ENCODE measurements at places on chromosomes 2 and 18. TPM values are rescaled to one million over a fixed set of nuclear protein-coding genes. Genes with fewer than 3 reads are reported as not detected.

- DNase-seq: no peak
Measured at GRCh38 chr2:24498121-24498520, 7.1 kb downstream of the NCOA1 start.

GRCh38 chr2:24021122-24021998 is 11.5 kb downstream of the MFSD2B start:
- no peak for DNase-seq

- DNase-seq: no peak
Measured at GRCh38 chr2:139162957-139163356, 382.8 kb upstream of the NXPH2 start.

- no peak for DNase-seq
Measured at GRCh38 chr2:24085200-24085489, 511 bp upstream of the TP53I3 start.

- DNase-seq: no peak
Measured at GRCh38 chr2:11370377-11371091, 26.1 kb upstream of the ROCK2 start.

GRCh38 chr2:109440499-109441156 is 173.1 kb downstream of the SEPTIN10 start:
- no peak for DNase-seq

GRCh38 chr2:149603248-149603647 is 15.7 kb upstream of the MMADHC start:
- no peak for DNase-seq

DNA sequence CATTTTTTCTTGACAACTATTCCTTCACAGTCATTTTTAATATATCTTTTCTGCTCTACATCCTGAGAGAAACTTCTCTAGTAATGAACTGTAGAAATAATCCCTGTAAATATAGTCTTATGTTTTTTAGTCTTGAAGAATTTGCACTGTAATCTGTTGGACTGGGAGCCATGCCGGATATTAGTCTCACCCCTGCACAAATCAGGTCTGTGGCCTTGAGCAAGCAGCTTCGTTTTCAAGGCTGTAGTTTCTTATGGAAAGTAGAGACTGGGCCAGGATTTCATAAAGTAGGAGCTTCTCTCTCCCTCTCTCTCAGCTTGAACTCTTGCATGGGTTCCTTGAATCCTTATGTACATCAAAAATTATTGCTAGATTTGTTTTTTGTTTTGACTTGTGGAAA is 8.7 kb downstream of the FARP2 start:
- no peak for DNase-seq

DNA sequence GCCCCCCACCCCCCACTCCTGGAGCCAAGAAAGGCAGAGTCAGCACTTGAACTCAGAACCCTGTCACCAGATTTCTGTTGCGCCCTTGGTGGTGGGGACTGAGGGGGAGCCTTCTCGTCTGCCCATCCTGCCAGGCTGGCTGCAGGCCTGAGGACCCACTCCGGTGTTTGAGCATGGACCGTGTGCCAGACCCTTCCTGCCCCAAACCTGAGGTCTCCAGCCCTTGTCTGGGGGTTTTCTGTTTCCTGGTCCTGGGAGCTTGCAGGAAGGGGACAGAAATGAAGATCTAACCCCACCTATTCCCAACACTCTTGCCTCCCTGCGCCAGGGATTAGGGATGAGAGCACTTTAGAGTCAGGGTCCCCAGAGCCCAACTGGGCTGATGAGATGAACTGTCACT is 190.6 kb downstream of the HAUS1 start:
- DNase-seq: no peak

GRCh38 chr2:26913999-26914658 is 56.3 kb upstream of the MAPRE3 start:
- DNase-seq: no peak

DNA sequence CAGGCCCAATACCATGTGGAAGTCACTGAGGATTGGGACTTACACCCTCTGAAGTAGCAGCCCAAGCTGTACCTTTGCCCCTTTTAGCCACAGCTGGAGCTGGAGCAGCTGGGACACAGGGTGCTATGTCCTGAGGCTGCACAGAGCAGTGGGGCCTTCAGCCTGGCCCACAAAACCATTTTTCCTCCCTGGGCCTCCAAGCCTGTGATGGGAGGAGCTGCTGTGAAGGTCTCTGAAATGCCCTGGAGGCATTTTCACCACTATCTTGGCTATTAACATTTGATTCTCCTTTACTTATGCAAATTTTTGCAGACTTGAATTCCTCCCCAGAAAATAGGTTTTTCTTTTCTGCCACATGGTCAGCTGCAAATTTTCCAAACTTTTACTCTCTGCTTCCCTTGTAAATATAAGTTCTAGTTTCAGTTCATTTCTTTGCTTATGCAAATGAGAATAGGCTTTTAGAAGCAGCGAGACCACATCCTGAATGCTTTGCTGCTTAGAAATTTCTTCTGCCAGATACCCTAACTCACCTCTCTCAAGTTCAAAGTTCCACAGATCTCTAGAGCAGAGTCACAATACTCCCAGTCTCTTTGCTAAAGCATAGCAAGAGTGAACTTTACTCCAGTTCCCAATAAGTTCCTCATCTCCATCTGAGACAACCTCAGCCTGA is 213.8 kb upstream of the MGAT5 start:
- no peak for DNase-seq

GRCh38 chr2:235171550-235172031 is 219.8 kb downstream of the SH3BP4 start:
- no peak for DNase-seq

DNA sequence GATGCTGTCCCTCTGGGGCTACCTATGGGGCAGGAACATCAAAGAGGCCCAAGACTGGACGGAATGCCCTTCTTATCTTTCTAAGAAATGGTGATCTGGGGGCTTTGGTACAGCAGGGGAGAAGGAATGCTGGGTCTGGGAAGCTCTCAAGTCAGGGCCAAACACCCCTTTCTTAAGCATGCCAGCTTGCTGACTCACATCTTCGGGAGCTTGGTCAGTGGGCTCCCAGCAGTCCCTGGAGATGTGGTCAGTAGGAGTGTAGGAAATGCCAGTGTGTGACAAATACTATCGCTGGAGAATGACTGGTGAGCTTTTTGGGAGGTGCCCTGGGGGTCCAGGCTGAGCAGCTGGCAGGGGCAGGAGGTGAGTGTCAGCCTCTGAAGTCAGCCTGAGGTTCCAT is 105.0 kb upstream of the CDC42EP3 start:
- DNase-seq: no peak

DNA sequence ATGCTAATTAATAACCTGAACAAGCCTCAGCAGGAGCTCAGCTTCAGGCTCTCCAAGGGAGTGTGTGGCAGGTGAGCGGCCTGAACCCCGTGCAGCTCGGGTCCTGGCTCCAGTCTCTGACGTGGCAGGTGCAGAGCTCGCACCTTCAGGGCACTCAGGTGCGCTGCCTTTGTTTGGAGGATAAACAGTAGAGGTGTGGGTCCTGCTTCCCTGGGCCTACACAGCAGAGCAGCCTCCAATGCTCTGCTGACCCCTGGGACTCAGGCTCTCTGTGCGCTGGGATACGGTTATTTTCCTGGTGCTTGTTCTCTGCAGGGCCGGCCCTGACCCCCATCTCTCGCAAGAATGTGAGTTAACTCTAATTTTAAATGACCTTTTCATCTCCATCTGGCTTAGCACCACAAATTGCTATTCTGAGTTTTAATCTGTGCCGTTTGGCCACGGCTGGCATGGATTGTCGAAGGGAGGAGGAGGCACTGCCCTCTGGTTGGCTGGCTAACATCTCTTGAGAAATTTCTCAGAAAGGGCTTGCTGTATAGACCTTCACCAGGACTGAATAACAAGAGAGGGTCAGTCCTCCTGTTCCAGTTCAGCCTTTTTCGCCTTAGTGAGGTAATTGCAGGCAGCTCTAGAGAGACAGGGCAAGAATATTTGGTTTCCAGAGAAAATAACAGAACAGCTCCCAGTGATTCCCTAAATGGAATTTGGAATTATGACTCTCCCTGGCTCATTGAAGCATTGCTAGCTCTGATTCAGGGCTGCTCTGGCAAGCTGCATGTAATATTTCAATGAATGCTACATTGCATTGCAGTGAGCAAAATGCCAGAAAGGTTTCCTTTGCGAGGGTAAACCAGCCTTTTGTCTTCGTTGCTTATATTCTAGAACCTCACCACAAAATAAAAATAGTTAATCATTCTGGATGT is 161.8 kb downstream of the DCDC2C start:
- DNase-seq: no peak

DNA sequence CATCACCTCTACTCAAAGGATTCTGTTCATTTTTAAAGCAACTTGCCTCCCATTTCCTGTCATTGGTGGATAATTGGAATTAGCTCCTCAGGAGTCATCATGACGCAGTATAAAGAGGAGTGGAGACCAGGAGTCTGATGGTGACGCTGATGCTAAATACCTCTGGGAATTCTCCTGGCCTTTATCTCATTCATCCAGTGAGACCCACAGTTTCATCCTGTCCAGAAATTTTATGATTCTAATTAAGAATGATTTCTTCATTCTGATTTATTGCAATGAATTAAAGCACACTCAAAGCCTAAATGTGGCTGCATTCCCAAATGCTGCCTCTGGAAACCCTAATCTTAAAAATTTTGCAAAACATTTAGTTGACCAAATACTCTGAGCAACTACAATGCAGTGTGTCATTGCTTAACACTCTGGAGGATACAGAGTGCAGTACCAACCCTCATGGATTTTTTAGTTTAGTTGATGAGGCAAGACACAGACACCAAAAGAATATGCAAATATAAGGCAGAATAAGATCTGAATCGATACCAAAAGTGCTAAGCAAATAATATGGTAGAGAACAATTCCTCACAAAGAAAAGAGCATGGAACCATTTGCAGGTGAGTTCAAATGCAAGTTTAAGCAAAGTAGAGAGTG is 236.2 kb downstream of the ETAA1 start:
- no peak for DNase-seq

DNA sequence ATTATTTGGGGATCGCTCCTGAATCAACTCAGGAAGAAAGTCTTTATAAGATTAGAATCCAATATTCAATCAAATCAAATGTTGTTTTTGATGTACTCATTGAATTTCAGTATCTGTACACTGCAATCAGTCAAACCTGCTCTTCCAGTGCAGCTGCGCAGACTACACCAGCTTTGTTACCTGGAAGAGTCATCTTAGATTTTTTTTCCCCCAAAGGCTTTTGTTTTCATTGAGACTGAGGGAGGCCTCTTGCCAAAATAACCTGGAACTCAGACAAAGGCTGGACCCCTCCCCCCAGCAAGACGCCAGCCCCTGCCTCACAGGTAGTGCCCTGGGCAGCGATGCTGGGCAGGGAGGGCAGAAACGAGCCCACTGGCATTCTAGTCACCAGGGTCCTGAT is 74.8 kb downstream of the ARHGEF4 start:
- no peak for DNase-seq

DNA sequence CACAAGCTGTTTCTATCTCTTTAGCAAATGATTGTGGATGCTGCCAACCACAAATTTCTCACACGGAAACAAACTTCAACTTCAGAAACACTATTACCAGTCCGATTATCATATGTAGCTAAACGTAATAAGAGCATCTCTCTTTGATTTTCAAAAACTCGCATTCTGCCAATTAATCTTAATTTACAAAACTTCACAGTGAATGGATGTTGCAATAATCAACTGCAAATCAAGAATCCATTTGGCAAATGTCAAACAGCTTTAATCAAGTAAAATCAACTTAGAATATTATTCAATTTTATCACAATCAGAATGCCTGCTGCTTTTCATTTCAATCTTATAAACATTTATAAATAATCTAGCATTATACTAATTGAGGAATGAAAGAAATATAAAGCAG is 54.2 kb downstream of the DTNB start:
- DNase-seq: no peak

GRCh38 chr2:159052157-159052601 is 83.7 kb downstream of the TANC1 start:
- no peak for DNase-seq

- peak; percentile 14 for DNase-seq
Measured at GRCh38 chr2:177264209-177264692, 276 bp downstream of the NFE2L2 start.

- DNase-seq: no peak
Measured at GRCh38 chr18:3225588-3225987, 5.8 kb upstream of the MYOM1 start.

DNA sequence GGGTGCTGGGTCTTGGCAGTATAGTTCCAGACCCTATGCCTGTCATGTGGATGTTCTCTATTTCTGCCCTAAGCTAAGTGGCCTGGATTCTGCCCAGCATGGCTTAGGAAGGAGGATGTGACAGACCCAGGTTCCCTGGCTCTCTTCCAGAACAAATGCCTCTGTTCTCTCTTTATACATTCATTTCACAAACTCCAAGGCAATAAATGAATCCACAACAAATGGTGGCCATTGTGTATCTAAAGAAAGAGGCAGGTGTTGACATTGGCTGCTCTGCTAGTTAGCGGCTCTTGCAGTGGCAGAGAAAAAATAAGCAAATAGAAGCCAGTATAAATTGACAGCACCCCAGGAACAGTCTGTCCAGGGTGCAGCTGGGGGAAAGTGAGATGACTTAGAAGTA is 298.6 kb downstream of the SUCLG1 start:
- DNase-seq: no peak

- DNase-seq: no peak
Measured at GRCh38 chr2:86372641-86373502, 35.4 kb upstream of the REEP1 start.

DNA sequence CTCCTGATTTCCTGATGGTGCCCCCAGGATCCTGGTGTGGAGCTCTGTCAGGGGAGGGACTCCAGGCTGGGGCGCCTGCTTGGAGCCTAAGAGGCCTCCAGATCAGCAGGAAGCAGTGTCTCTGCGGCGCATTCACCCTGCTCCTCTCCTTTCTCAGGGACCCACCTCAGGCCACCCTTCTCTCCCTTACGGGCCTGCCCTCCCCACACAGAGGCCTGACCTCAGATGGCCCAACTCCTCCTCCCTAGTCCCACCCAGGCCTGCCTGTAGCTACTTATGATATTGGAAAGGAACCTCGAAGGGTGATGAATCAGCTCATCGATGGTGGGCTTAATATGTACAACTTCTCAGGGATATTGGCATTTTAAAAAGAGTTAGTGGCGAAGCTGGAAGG is 10.6 kb downstream of the TMEM37 start:
- no peak for DNase-seq

- no peak for DNase-seq
Measured at GRCh38 chr2:199646439-199646838, 188.7 kb upstream of the SATB2 start.

The IL1R2 gene
- total RNA-seq: 11.4 TPM

The FEV gene
- not detected for total RNA-seq

The NYAP2 gene
- total RNA-seq: 0.11 TPM

The UNC80 gene
- not detected for total RNA-seq

The IL36A gene
- not detected for total RNA-seq

The GREB1L gene
- total RNA-seq: 0.03 TPM

The EFR3B gene
- 0.56 TPM for total RNA-seq

The ANO7 gene
- total RNA-seq: 0.60 TPM

The CDCA7 gene
- 23.1 TPM for total RNA-seq

The DLX1 gene
- not detected for total RNA-seq

The VIL1 gene
- total RNA-seq: 0.11 TPM

The IL36RN gene
- total RNA-seq: 0.61 TPM

The FAM237A gene
- total RNA-seq: not detected

Measured in activated T-cell treated with anti-CD3 and anti-CD28 coated beads, Interleukin-2, amount 50 U/mL, for 4 hours (primary cell).